ENCODE measurements at places on chromosomes 11 and 22.

DNA sequence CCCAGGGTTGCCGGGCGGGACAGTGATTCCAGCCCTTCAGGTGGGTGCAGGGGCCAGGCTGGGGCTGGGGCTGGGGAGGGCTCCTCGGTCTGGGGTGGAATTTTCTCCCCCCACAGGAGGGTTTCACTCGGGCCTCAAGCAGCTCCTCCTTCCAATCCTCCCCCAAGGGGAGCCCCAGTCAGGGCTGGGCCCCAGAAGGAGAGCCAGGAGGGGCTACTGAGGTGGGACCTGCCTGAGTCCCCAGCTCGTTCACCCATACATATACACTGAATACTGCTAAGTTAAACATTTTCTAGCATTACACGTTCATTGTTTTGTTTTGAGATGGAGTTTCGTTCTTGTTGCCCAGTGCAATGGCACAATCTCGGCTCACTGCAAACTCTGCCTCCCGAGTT is 1.5 kb upstream of the CRACR2B start:
- DNase-seq: no peak

- no peak for DNase-seq
These were observed 165.7 kb downstream of the CADM1 start for GRCh38 chr11:115338476-115338875.

GRCh38 chr11:123230346-123230745 is 35.3 kb upstream of the CLMP start:
- no peak for DNase-seq

- no peak for DNase-seq
These were observed 43.6 kb upstream of the CD5 start for GRCh38 chr11:61058583-61059259.

- DNase-seq: no peak
These were observed 22.1 kb upstream of the BDNF start for GRCh38 chr11:27722117-27722952.

DNA sequence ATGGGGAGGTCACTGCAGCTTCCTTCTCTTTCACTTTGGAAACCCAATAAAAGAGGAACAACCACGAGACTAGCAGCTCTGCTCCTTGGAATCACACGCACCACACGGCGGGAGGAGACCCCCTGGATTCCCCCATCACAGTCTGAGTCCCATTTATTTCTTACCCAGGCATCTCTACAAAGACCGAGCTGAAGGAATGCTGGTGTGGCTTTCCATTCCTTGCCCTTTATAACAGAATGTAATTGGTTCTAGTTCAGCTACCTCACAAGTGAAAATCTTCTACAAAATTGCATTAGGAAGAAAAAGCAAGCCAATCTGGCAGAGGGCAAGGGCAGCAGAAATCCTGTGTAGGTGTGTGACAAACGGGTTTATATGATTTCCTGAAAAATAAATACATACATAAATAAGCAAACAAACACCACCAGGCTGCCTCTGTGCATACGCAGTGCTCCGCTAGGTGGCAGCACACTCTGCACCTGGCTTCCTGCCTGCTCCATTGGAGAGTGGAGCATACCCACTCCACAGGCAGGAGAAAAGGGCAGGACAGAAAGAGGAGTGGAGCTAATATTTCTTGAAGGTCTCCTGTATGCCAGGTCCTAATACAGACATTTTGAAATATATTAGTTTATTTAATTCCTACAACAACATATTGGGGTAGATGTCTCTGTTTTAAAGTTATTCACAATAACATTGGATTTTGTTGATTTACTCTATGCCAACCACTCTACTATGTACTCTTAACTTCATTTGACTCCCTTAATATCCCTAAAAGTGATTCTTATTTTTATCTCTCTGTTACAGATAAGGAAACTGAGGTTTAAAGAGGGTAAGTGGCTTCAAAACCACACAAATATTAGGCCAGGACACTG is 673.1 kb downstream of the KCNA4 start:
- DNase-seq: no peak

GRCh38 chr11:9625162-9625561 is 38.7 kb upstream of the SWAP70 start:
- DNase-seq: no peak

GRCh38 chr11:78810559-78811009 is 235.9 kb upstream of the NARS2 start:
- DNase-seq: no peak

DNA sequence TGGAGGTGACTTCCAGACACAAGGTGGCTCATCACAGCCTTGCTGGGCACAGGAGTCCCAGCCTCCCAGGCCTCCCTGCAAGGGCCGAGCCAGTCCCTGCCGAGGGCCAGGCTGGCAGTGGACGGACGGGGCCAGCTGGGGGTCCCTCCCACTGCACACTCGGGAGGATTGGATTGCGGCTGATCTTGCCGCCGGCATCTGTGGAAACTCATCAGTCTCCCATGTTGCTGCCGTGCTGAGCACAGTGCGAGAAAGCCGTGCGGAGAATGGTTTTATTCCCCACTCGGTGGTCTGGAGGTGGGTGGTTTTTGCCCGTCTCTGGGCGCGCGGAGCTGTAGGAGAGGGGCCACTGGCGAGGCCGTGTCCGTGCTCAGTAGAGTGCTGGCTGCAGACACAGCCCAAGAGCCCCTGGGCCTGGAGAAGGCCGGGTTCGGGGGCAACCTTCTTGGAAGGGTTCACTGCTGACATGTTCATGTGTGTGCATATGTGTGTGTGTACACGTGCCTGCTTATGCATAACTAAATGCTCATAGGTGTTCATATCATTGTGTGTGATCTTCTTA is 1246.4 kb downstream of the BRD1 start:
- DNase-seq: no peak

DNA sequence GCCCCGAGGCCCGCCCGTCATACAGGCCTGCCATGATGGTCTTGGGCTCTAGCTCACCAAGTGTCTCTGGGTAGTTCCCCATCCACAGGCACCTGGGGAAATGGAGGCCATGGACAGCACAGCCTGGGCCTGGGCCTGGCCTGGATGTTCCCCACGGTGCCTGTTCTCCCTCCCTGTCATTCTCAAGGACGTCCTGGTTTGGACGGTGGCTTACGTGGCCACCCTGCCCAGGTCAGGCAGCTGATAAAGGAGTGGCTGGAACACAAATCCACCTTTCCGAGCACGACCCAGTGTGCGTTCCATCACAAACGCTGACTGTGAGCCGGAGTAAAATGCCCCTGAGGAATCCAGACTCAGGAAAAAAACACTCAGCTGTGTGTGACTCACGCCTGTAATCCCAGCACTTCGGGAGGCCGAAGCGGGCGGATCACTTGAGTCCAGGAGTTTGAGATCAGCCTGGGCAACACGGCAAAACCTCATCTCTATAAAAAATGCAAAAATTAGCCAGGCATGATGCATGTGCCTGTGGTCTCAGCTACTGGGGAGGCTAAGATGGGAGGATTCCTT is 41.2 kb upstream of the TESMIN start:
- no peak for DNase-seq

DNA sequence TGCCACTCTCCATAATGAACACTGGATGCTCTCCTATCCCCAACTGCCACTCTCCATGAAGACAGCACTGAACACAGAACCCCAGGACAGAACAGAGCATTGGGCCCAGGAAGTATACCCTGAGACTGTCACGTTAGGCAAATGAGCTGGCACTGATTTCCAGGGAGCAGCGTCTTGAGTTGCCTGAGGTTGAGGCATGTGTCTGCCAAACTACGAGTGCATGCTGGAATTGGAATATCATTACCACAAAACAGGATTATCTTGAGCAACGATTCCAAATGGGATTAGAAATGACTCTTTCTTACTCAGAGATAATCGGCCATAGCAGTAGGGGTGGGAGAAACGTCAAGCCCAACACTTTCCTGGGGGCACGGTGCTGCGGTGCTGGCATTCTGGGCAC is 39.9 kb downstream of the CLPB start:
- no peak for DNase-seq

- no peak for DNase-seq
These were observed 3.6 kb downstream of the SEPTIN5 start for GRCh38 chr22:19717691-19718455.
